ENCODE measurements at places on chromosomes 2 and 18. TPM values are rescaled to one million over a fixed set of nuclear protein-coding genes. Genes with fewer than 3 reads are reported as not detected.
A peak's percentile ranks its signal among the peaks of the same experiment; 100 is the strongest.

- no peak for DNase-seq
These were observed 10.7 kb upstream of the CCDC88A start for GRCh38 chr2:55430211-55430975.

GRCh38 chr18:6543330-6543908 lies 128.7 kb upstream of the L3MBTL4 start:
- no peak for DNase-seq

GRCh38 chr18:7452331-7452730 lies 114.8 kb upstream of the PTPRM start:
- peak; percentile 5 for DNase-seq

DNA sequence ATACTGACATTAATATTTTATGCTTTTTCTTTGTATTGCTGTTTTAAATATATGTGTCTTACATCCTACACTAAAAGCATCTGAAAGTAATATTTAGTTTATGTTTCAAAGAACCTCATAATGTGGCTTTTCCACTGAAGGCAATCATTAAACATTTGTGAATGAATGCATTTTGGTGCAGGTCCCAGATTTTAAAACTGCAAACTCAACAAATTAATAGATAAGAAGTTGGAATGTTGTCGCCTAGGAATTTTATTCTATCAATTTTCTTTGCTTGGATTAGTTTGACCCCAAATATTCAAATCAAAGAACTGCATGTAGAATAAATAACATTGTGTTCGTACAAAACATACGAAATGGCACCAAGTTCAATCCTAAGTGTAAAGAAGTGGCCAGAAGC lies 44.7 kb downstream of the ATF2 start:
- no peak for DNase-seq

Gene CD8A
- 419 TPM for total RNA-seq

Gene CPS1
- 3.2 TPM for total RNA-seq

GRCh38 chr2:202432776-202433175 lies 56.6 kb downstream of the BMPR2 start:
- DNase-seq: no peak

DNA sequence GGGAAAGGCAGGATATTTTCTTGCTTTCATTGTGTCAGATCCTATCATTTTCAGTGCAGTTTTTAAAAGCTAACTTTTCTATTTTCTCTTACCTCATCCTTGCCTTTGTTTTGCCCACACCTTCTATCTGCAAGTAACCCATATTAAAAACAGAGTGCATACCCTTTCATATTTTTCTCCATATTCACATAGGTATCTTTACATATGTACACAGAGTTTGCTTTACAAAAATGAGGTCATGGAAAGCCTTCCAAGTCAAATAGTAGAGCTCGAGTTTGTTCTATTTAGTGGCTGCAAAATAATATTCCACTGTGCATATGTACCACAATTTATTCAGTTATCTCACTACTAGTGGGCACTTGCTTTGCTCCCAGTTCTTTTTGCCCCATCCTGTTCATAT lies 3.9 kb upstream of the DHRS9 start:
- DNase-seq: no peak

Gene PLCL1
- total RNA-seq: 0.68 TPM

GRCh38 chr2:71547616-71548285 lies 94.4 kb downstream of the DYSF start:
- no peak for DNase-seq

DNA sequence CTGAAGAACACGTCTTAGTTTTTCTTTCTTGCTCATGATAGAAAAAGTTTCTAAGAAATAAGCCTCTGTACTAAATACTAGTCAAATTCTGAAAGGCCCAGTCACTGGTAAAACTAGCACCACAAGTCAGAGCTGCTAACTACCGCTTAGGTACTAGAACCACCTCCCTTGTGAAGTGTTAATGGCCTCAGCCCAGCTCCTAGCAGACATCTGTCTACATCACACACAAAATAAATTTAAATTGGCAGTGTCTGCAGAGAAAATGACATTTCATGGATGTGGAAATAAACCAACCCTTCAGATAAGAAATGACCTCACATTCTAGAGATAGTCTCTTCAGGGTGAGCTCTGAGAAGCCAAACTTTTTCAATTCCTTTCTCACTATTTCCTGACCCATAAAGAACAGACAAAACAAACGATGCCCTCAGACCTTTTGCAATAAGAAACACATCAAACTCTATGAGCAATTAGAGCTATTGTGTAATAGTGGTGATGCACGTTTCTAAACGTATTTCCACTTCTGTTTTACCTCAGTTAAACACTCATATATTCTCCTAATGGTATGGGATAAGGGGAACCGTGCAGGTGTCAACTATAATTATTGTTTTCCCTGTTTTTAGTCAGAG lies 70.3 kb upstream of the DSG1 start:
- DNase-seq: no peak

Gene RNF144A
- 36.5 TPM for total RNA-seq

Gene PIEZO2
- total RNA-seq: not detected

- no peak for DNase-seq
These were observed 102.7 kb downstream of the MAP2 start for GRCh38 chr2:209526561-209526960.

Gene SDC1
- 0.11 TPM for total RNA-seq

DNA sequence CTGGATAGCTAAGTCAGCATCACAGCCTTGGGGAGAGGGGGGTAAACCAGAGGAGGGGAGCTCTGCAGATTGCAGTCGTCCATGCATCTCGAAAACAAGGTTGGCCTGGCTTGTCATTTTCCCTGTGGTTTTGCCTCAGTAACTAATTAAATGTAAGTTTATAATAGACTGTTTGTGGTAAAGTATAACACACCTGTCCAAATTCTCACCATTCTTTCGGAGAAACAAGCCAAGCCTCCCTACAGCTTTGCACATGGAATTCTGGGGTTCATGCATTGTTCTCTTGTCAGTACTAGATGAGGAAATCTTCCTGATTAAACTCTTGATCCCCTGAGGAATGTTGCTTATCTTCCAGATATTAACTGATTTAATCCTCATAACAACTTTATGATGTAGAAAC lies 1065.2 kb upstream of the FAM98A start:
- no peak for DNase-seq

DNA sequence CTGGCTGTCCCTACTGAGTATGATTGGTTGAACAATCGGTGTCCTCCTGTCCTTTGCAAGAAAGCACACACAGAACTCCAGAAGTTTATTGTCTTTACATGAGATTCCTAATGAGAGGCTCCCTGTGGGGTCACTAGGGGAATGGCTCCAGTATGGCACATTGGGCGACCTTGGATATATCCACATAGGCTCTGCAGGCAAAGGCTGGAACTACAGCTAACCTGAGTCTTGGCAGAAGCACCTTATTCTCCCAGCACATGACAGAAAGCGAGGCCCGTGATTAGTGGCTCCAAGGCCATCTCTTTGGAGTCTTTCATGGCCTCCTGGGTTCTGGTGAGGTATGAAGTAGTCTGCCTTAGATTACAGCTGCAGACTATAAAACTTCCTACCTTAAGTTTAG lies 49.0 kb downstream of the ZDBF2 start:
- DNase-seq: no peak

Gene CAVIN2
- total RNA-seq: not detected

- DNase-seq: no peak
These were observed 74.5 kb downstream of the CABLES1 start for GRCh38 chr18:23209796-23210195.

Gene RAX
- not detected for total RNA-seq

Gene HRH4
- total RNA-seq: not detected

Gene ASB18
- total RNA-seq: not detected

- DNase-seq: no peak
These were observed 489.3 kb downstream of the TSN start for GRCh38 chr2:122244598-122245229.

DNA sequence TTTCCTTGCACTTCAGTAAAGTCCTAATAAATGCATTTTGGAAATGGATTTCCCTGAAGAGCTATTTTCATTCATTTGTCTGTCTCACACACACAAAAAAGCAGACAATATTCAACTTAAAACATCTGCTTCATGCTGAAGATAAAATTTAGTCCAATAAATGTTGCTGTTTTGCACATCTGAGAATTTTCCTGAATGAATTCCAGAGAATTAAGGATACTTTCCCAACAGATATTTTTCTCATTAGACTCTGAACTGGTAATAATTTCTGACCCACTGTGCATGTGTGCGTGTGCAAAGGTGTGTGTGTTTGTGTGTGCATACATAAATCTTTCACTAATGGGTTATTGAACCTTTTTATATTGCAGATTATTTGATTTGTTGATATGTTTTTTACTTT lies 390.2 kb upstream of the TMEFF2 start:
- DNase-seq: no peak

GRCh38 chr2:77567723-77568122 lies 45.5 kb upstream of the LRRTM4 start:
- no peak for DNase-seq

Gene TMEM169
- total RNA-seq: 0.83 TPM

Gene GKN2
- not detected for total RNA-seq

- DNase-seq: no peak
These were observed 47.0 kb upstream of the IHH start for GRCh38 chr2:219107758-219108157.

Gene ITPRIPL1
- 32.6 TPM for total RNA-seq

- DNase-seq: no peak
These were observed 35.3 kb downstream of the GCKR start for GRCh38 chr2:27531983-27532382.

Gene FHOD3
- total RNA-seq: not detected

DNA sequence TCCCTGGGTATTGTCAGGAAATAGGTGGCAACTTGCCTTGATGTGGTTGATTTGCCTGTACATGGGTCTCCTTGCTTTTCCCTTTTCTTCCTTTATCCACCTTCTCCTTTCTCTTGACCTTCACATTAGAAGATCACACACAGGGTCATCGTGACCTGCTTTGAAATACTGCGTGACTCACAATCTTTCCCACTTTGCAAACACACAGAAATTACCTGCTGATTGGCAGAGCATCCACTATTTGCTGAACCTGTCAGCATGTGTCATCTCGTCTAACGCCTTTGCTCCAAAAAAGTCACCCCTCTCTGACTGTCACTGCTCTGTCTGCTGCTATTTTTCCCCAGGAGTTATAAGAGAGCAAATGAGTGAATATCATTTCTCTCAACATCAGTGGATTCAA lies 60.8 kb downstream of the MYO3B start:
- no peak for DNase-seq

- DNase-seq: no peak
These were observed 317.4 kb upstream of the SOX11 start for GRCh38 chr2:5374762-5375161.

Gene ATF2
- total RNA-seq: 42.9 TPM

DNA sequence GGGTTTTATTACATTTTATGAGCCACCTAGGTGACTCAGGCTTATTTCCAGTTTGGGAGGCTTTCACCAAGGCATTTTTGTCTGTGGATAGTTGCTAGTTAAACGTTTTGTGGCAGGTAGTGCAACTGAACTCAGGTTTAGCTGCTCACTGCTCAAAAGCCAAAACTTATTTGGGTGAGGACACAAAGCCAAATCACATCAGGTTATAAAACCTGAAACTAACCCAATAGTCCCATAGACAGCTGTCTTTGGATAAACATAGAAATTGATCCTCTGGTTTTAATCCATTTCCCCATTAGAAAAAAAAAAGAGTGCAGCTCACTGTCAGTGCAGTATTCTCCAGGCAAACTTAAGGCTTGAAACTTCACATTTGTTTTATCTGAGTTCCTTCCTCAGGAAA lies 362.6 kb upstream of the TFPI start:
- DNase-seq: no peak

Gene SLC23A3
- total RNA-seq: 1.1 TPM

DNA sequence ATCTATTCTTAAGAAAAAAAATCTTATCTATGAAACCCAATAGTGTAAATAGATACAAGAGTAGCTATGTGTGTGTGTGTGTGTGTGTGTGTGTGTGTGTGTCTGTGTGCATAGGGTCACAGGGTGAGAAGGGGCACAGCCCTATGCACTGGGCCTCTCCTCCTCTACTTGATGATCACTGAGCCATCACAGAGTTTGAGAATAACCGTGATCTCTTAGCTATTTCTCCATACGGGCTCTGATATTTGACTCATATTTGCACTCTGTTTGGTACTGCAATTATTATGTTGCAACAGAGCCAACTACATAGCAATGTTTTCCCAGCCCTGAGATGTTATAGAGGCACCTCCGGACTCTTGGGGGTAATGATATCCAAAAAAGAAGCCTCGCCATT lies 28.8 kb upstream of the SLC40A1 start:
- DNase-seq: no peak

GRCh38 chr2:212665948-212666347 lies 127.3 kb upstream of the ERBB4 start:
- no peak for DNase-seq

DNA sequence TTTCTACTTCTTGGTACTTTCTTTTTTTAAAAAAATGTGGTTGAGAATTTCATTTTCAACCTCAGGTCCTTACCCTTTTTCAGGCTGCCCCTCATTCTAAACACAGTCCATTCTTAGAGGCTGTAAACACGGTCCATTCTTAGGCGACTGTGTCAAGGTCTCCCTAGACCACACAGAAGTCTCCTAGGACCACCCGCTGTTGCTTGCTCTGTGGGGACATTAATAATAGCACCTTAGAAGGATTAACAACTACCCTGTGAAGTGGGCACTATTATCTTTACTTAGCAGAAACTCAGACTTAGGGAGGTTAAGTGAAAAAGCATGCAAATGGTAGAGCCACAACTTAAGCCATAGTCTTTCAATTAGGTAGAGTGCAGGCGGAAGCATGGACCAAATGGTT lies 91.7 kb downstream of the RBMS1 start:
- DNase-seq: no peak

Gene IL1F10
- total RNA-seq: not detected

Gene LHCGR
- not detected for total RNA-seq

GRCh38 chr2:139744273-139744672 lies 964.1 kb upstream of the NXPH2 start:
- no peak for DNase-seq

DNA sequence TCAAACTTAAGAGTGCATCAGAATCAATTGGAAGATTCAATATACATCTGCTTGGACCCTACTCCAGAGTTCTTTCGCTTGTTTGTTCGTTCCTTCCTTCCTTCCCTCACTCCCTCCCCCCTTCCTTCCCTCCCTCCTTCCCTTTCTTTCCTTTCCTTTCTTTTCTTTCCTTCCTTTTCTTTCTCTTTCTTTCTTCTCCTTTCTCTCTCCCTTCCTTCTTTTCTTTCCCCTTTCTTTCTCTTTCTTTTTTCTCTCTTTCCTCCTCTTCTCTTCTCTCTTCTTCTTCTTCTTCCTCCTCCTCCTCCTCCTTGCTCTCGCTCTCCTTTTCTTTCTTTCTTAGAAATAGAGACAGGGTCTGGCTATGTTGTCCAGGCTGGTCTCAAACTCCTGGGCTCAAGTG lies 45.9 kb downstream of the MTHFD2 start:
- DNase-seq: no peak

DNA sequence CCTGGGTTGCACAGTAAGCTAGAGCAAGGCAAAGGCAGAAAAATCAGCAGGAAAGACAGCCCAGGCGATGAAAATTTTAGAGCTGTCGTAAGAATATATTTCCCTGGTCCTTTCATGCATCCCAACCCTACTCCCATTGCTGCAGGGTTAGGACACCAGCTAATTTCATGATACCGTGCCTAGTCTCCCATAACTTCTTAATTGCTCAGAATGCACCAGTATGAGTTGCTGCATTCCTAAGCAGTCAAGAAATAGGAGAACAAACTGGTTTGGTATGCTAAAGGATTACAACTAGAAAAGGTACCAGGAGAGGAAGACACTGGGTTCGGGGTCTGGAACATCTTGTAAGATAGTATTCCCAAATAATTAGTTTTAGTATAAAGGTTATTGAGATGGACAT lies 269.4 kb upstream of the NRXN1 start:
- no peak for DNase-seq

GRCh38 chr2:219049282-219049681 lies 8.0 kb upstream of the CFAP65 start:
- no peak for DNase-seq

- DNase-seq: no peak
These were observed 89.6 kb downstream of the GBX2 start for GRCh38 chr2:236078297-236079255.

Gene CIB4
- total RNA-seq: not detected
